ENCODE measurements at places on chromosomes 3 and 15.

DNA sequence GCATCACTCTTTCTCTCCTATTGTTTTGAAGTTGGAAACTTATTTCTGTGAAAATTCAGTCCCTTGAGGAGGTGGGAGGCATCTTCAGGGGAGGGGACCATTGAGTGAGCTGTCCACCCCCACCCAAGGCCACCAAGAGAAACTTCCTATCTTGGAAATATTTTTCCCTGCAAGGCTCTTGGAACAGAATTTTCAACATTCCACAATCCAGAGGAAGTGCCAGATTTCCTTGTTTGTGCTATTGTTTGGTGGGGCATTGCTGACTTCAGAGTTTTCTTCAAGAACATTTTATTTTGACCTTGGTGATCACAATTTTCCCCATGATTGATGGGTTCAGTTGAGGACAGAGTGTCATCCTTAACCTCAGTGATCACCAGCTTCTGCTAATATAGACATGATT lies 12.0 kb downstream of the DNASE1L3 start:
- DNase-seq, result no peak

DNA sequence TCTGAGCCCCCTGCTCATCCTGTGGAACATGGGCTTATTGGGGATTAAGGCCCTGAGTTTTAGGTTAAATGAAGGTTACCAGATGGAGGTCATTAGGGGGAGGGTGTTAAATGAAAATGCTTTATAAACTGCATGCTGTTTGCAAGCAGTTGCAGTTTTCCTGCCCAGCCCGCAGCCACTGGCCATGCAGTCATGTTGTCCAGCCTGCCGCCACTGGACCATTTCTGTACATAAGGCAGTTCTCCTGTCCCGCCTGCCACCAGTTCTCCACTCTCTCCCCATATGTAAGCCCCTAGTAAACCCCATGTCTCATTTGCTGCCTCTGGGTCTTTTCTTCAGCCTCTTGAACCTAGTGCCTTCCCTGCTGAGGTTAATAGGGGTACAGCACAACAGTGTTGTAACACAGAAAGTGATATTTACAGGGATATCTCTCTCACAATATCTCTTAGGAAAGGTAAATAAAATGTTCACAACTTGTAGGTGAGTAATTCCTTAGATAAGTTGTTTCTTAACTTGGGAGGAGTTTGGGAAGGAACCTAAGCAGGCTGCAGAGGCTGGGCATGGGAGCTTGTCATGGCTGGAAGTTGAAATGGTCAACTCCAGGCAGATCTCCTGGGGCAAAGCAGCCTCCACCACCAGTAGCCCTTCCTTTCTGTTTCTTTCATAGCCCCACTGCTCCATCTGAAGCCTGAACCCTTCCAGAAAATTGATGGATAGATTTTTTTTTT lies 148.2 kb downstream of the CMSS1 start:
- DNase-seq, result no peak

- no peak for DNase-seq
These were observed 1.4 kb downstream of the FYTTD1 start for GRCh38 chr3:197750858-197751737.

GRCh38 chr3:193240850-193241706 lies at the start of gene PLAAT1:
Gene PLAAT1, plus strand, starts transcription at chr3:193241222. Its CDS starts 14,429 bp downstream, at chr3:193255651.
- no peak for DNase-seq

DNA sequence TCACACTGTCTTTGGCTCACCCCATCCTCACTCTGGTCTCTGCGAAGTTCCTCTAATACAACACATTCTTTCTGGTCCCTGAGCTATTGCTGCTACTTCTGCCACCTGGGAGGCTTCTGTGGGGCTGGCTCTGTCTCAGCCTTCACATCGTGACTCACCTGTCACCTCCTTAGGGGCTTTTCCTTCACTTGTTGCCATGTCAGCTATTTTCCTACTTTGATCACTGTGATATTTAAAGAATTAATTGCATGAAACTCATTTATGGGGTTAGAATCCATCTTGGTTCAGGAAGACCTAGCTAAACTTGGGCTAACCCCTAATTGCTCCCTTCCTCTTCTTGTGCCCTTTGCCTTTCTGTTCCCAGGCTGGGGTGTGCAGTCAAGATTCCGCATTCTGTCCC lies 346.9 kb downstream of the WDR72 start:
- no peak for DNase-seq

GRCh38 chr3:123419181-123419849 lies 29.6 kb downstream of the ADCY5 start:
- DNase-seq, result no peak

- no peak for DNase-seq
These were observed 84.2 kb upstream of the IL12A start for GRCh38 chr3:159904455-159904854.

- DNase-seq, result no peak
These were observed 119.8 kb downstream of the SERPINI1 start for GRCh38 chr3:167855306-167855705.

Measured in stimulated activated CD8-positive, alpha-beta memory T cell treated with anti-CD3 and anti-CD28 coated beads, Interleukin-15, amount 100 ng/mL, for 1 hour (primary cell).